ENCODE measurements at places on chromosomes 11 and 22. TPM values are rescaled to one million over a fixed set of nuclear protein-coding genes. Genes with fewer than 3 reads are reported as not detected.

SCN3B gene
- total RNA-seq: 0.04 TPM

CRYBB2 gene
- not detected for total RNA-seq

DTX4 gene
- 5.7 TPM for total RNA-seq

POLR3H gene
- 32.9 TPM for total RNA-seq

HBE1 gene
- not detected for total RNA-seq

OR5D16 gene
- total RNA-seq: not detected

PVALB gene
- not detected for total RNA-seq

CCDC157 gene
- total RNA-seq: 1.5 TPM

ADORA2A gene
- 0.25 TPM for total RNA-seq

SBF1 gene
- total RNA-seq: 69.9 TPM

SLC35F2 gene
- total RNA-seq: 43.8 TPM

LRRN4CL gene
- 0.41 TPM for total RNA-seq

SH3BP1 gene
- total RNA-seq: 51.5 TPM

E2F8 gene
- total RNA-seq: 4.4 TPM

SYT13 gene
- not detected for total RNA-seq

CHRNA10 gene
- total RNA-seq: 0.42 TPM

RTN4R gene
- total RNA-seq: 19.3 TPM

SLC5A1 gene
- total RNA-seq: 0.10 TPM

GRAMD1B gene
- total RNA-seq: 0.07 TPM

AGBL2 gene
- 0.63 TPM for total RNA-seq

UBQLN3 gene
- total RNA-seq: not detected

C22orf42 gene
- not detected for total RNA-seq

KBTBD4 gene
- total RNA-seq: 17.4 TPM

HSPB2 gene
- total RNA-seq: not detected

PLEKHA7 gene
- total RNA-seq: 0.20 TPM

DAGLA gene
- 0.18 TPM for total RNA-seq

PHLDA2 gene
- 36.9 TPM for total RNA-seq

IL18 gene
- 52.6 TPM for total RNA-seq

GGTLC3 gene
- total RNA-seq: not detected

MOGAT2 gene
- total RNA-seq: not detected

RASSF7 gene
- 37.3 TPM for total RNA-seq

P4HA3 gene
- total RNA-seq: 0.85 TPM

GNAZ gene
- total RNA-seq: 0.27 TPM

HBB gene
- not detected for total RNA-seq

LMNTD2 gene
- 0.95 TPM for total RNA-seq

LIF gene
- 0.17 TPM for total RNA-seq

PGA5 gene
- not detected for total RNA-seq

SEC14L6 gene
- total RNA-seq: not detected

ALDH3B2 gene
- total RNA-seq: 0.14 TPM

SCGB1D2 gene
- not detected for total RNA-seq

DGCR6L gene
- total RNA-seq: 43.8 TPM

CCDC116 gene
- total RNA-seq: 0.07 TPM

RAG2 gene
- not detected for total RNA-seq

ABTB2 gene
- total RNA-seq: 0.99 TPM

MUC15 gene
- 0.39 TPM for total RNA-seq

OR51L1 gene
- not detected for total RNA-seq

DEPDC7 gene
- 18.2 TPM for total RNA-seq

MIOX gene
- total RNA-seq: not detected

ALG12 gene
- total RNA-seq: 12.7 TPM
